ENCODE measurements at places on chromosomes 11 and 22. TPM values are rescaled to one million over a fixed set of nuclear protein-coding genes. Genes with fewer than 3 reads are reported as not detected.

- DNase-seq = no peak
These were observed 193.7 kb upstream of the TBCEL start for GRCh38 chr11:120830085-120830620.

DNA sequence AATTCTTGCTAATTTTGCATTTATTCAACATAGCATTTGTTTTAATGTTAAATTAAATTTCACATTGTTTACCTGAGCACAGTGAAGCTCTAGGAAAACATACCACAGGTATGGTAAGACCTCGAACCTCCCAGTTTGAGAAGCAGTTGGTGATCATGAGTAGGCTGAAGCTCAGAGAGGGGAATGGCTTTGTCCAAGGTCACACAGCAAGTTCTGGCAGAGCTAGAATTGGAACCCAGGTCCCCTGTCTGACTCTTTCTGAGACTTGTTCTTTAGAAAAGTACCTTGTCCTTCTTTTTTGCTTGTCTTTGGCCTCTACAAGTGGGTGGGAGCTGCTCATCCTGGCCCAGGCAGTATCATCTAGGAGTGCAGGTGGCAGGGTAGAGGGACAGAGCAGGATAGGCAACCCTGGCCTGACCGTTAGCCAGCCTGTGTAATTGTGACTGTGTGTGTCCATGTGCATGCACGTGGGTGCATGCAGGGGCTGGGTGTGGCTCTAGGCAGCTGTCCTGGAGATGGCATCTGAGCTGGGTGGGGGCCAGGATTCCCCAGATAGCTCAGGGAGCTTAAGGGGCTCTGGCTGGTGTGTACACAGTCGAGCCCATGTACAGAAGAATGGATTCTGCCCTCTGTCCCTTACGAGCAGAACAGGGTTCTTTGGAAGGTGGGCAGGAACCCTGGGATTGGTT, 21.6 kb downstream of the PHLDB1 start:
- DNase-seq = no peak

DNA sequence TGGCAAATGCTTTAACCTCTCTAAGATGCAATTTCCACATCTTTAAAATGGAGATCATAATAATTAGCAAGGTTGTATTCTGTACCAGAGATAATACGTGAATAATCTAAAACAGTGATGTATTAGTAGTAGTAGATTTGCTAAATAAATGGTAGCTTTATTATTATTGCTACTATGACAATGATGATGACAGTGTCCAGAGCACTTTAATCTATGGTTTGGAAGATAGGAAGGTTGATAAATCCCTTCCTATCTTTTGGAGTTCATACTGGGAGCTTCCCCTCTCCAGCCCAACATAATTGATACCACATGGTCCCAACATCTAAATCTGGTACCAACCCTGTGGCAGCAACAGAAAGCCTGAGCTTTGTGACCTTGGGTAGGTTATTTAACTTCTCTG, 267.8 kb downstream of the FAT3 start:
- no peak for DNase-seq

Gene GAB4
- total RNA-seq = not detected

Gene KRTAP5-2
- total RNA-seq = not detected

Gene MUC5AC
- under 0.01 TPM for total RNA-seq

Gene KRTAP5-8
- total RNA-seq = not detected

Measured in cerebellum (tissue), 4 donors.